Endodermal cell (in vitro differentiated cells): ENCODE measurements at places on chromosomes 4 and X. TPM values are rescaled to one million over a fixed set of nuclear protein-coding genes. Genes with fewer than 3 reads are reported as not detected.

- peak; percentile 68 for DNase-seq
These were observed 17.1 kb upstream of the MAP7D3 start for GRCh38 chrX:136268051-136269048.

GRCh38 chr4:173091958-173092357, 76.7 kb upstream of the GALNT7 start:
- no peak for DNase-seq

GRCh38 chr4:138897811-138898226, 117.8 kb upstream of the NOCT start:
- no peak for DNase-seq

DNA sequence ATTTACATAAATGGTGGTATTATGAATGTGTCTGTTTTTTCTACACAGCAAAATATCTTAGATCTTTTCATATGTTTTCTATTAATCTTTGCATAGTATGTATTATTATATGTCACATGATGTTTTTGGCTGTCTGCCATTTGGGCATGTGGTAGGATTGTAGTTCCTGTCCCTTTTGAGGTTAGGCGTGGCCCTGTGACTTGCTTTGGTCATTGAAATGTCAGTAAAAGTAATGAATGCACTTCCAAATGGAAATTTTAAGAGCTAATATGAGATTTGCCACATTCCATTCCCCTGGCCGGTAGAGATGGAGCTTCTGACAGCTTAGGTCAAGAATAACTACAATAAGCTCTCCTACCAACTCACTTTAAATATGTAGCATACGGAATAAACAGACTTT, 45.1 kb downstream of the JADE3 start:
- no peak for DNase-seq

FOXP3 gene
- total RNA-seq = 0.36 and 0.77 TPM in 2 replicates

MORF4L2 gene
- total RNA-seq = 389 to 414 TPM (median 400 TPM) in 3 replicates

ADGRA3 gene
- total RNA-seq = 21.7 to 54.9 TPM (median 53.4 TPM) in 3 replicates

DNA sequence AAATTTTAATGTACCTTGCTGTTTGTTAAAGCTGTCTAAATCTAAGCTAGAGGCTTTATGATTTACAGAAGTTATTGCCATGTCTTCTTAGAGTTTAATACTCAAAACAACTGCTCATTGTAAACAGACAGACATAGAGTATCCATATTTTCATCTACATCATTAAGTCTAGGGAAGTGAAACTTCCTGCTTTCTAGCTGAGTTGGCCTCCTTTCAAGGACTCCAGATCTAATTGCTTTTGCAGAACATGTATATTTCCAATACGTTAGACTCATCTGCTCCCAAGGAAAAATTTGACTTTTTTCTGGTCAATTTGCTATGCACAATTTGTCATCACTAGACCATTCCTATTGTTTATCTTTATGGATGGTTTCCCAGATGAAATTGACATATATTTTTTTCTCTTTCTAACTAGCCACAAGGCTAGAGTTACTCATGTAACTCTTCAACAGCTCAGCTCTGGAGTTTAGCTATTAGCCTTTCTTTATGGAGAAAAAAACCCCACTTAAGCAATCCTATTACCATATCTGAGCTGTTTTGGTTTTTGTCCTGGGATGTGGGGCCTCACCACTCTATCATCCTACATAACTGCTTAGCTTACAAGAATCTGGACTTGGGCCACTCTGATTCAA, 122.9 kb downstream of the PPA2 start:
- no peak for DNase-seq

- DNase-seq = no peak
These were observed 983.7 kb downstream of the STIM2 start for GRCh38 chr4:27844376-27844775.

DNA sequence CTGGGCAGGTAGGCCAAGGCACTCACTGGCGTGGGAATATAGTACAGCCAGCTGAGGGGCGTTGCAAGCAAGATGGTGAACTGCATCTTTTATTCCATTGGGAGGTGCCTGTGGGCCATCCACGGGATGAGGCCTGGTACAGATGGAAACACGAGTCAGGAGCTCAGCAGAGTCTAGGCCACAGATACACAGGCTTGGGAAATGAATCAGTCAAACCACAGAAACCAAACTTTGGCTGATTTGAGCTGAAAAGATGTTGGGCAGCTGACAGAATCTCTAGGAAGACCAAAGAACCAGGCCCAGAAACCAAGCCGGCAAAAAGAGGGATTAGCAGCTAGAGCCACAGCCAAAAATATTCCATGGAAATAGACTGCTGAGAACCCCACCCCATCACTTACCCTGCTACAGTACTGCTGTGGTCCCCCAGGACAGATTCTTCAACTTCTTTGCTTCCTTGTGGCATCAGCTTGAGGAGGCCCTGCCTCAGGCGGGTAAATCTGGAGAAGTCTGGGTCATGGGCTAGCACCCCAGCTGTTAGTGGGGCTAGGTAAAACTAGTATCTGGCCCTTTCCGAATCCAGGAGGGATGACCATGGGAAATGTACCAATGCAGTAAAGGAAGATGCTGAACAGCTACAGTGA, 75.4 kb downstream of the TMEM131L start:
- DNase-seq = no peak

LNX1 gene
- total RNA-seq = 2.4 and 4.4 TPM in 2 replicates

NEIL3 gene
- 7.3 to 16.8 TPM (median 15.1 TPM) in 3 replicates for total RNA-seq

GRCh38 chr4:98950925-98951324, 22.0 kb upstream of the EIF4E start:
- DNase-seq = no peak

DNA sequence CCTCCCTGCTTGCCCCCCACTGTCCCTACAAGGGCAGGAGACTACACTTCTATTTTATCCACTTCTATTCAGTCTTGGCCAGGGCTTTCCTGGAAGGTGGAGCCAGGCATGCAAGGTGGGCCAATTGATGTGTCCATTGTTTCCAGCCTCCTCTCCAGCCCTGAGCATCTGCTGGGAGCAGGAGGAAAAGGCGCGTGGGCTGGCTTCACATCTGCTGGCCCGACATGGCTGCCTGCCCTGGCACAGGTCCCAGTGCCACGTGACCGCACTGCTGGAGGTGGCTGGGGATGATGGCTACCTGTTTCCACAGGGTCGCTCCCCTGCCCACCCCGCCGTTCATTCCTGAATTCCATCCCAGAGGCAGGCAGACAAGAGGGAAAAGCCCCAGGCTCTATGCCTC, 247.7 kb downstream of the AFAP1 start:
- DNase-seq = no peak

IQSEC2 gene
- 14.7 and 15.1 TPM in 2 replicates for total RNA-seq

HDX gene
- 2.8 to 7.2 TPM (median 7.2 TPM) in 3 replicates for total RNA-seq

GRCh38 chr4:15868111-15868510, 70.4 kb downstream of the FGFBP1 start:
- no peak for DNase-seq

DNA sequence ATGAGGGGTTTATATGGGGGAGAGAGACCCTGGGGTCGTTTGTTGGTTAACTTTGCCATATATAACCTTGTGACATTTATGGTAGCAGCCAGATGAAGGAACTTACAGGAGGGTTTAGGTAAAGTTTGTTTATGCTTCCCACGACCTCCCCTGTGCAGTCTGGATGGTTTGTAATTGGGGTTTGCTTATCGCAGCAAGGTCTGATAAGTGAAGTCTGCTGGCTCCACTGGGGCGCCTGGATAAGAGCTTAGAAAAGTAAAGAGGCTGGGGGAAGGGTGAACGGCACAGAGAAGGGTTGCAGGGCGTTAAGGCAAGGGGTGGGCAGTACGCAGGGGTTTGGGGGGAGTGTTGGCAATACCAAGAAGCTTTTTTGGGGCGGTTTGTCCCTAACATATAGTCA, 98.7 kb downstream of the KDM6A start:
- DNase-seq = no peak

- DNase-seq = no peak
These were observed 1.6 kb downstream of the HTRA3 start for GRCh38 chr4:8270912-8271815.

- peak; percentile 90 for DNase-seq
These were observed 77.2 kb upstream of the BCOR start for GRCh38 chrX:40174854-40175510.

PPP1R2C gene
- not detected in 3 replicates for total RNA-seq

DNA sequence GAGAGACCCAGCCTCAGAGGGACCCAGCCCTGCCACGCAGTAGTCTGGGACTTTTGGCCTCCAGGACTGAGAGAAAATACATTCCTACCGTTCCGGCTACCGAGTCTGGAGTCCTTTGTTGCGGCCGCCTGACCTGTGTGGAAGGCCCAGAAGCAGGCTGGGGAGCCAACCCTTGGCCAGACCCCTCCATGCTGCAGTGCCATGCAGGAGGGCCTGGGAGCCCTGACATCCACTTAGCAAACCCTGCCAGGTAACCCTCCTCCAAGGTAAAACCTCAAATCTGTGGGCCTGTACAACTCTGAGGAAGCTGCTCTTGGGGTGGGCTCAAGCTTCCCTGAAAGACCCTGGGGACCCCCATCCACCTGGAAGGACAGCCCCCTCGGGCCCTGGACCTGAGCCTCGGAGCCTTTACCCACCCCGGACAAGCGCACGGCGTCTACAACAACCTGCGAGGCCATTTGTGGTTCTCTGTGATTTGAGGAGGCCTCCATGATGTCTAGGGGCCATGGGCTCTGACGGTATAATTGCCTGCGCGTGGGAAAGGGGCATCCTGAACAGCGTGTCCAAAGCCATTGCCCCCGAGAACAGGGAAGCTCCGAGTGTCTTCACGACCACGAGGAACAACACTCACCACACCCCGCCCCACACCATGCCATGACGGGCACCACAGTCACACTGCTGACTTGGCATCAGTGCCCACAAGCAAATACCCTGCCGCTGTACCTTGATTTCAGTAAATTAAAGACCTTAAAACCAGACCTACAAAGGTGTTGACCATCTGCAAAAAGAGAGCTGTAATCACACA, 58.7 kb downstream of the ZFYVE28 start:
- no peak for DNase-seq

GRCh38 chr4:102036016-102036415, 245.5 kb downstream of the BANK1 start:
- DNase-seq = no peak

GRCh38 chr4:168978001-168978700, 31.9 kb downstream of the CBR4 start:
- no peak for DNase-seq

OFD1 gene
- total RNA-seq = 29.0 and 29.7 TPM in 2 replicates

DNA sequence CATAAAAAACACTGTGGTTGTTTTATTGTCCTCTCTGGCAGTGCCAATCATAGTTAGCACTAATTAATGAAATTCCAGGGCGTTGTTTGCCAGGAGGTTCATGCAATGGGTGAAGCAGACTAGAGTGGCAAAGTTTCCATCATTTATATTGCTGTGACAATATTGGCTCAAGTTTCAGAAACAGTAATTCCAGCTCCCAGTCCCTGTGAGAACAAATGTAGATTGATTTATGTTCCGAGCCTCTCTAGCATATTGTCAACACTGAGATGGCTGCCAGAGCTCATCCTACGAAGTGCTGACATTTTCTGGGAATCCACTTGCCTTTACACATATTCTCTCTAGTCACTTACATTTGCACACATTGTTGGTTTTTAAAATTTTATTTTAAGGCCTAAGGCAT, 440.0 kb upstream of the IGFBP7 start:
- no peak for DNase-seq
